ENCODE measurements at places on chromosomes 5 and 9. TPM values are rescaled to one million over a fixed set of nuclear protein-coding genes. Genes with fewer than 3 reads are reported as not detected.

DNA sequence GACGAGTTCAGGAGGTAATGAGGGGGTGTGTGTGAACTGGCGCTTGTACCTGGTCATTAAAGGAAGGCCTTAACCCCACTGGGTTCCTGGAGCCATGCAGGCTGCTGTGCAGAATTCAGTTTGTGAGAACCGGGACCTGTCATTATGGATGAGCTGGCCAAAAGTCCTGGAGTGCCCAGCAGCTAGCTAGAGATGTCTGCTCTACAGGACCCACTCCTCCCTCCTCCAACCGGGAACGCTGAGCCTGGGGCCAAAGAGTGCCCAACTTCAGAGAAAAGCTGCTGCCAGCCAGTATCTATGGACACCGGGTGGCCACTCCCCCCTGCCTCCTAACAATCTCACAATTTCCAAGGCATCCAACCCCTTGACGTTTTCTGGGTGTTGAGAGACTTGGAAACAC is 1.2 kb downstream of the ENTREP1 start:
- DNase-seq = peak; percentile 70

- no peak for DNase-seq
These were observed 39.2 kb downstream of the RCL1 start for GRCh38 chr9:4831944-4832343.

COL5A1 gene
- 801 TPM for total RNA-seq

C9orf50 gene
- 0.36 TPM for total RNA-seq

- no peak for DNase-seq
These were observed 102.3 kb downstream of the APBA1 start for GRCh38 chr9:69569738-69570451.

- no peak for DNase-seq
These were observed 139.3 kb upstream of the FBXL17 start for GRCh38 chr5:108521011-108521700.

GRCh38 chr5:179422908-179423481 is 77.7 kb upstream of the ADAMTS2 start:
- DNase-seq = peak; percentile 79

- no peak for DNase-seq
These were observed 225.0 kb downstream of the MLLT3 start for GRCh38 chr9:20397348-20397747.

ANKRD31 gene
- total RNA-seq = 0.29 TPM

DNA sequence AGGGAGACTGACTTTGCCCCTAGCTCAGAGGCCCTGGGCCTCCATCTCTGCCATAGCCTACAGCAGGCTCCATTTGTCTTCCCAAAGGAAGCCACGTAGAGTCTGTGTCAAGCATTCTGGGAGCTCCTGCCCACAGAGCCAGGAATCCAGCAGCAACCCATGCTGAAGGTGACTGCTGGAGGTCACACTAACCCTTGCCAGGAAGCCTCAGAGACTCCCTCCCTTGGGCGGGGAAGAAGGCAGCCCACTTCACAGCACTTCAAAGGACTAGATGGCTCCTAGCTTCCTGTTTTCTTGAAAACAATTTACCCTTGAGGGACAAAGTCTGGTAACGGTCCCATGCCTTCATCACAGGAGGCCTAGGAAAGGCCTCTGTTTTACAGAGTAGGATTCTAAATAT is 1.7 kb downstream of the CKMT2 start:
- no peak for DNase-seq

GRCh38 chr5:176890455-176891330 is 8.5 kb downstream of the HK3 start:
- DNase-seq = no peak

DNA sequence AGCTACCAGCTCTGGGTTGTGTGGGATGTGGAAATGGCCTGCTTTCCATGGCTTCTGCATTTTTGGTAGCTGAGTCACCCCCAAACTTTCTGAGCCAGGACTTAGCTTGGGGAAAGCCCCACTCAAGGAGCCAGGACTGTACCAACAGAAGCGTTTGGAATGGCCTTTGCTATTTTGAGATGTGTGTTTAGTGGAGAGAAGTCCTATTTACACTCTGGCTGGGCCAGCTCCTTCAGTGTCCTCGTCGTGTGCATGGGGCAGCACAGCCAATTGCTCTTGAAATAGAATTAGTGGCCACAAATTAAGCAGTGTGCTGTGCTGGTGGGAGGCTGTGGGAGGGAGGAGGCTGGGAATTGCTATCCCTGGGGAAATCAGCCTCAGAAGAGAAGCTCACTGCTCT is 51.6 kb downstream of the ENTREP1 start:
- DNase-seq = peak; percentile 84

All from osteoblast (primary cell).